AML-193 (cell line): ENCODE measurements at places on chromosomes 2 and 18.

DNA sequence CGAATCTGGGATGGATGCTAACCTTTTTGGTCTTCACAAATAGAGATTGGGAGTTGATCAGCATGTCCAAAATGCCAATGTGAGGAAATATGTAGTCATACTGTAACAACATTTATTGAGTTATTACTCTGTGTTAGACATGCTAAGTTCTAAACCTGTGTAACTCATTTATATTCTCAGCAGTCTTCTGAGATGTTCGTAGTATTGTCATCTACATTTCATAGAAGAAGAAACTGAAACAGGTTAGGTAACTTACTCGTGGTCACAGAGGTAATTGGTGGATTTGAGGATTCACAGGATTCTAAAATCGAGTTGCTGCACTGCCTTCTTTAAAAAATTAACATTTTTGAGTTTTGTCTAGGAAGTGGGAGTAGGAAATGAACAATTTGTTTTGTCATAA, 162.1 kb downstream of the UBE2E3 start:
- DNase-seq = no peak

- no peak for DNase-seq
These were observed 58.7 kb downstream of the SNORC start for GRCh38 chr2:232928551-232929302.

DNA sequence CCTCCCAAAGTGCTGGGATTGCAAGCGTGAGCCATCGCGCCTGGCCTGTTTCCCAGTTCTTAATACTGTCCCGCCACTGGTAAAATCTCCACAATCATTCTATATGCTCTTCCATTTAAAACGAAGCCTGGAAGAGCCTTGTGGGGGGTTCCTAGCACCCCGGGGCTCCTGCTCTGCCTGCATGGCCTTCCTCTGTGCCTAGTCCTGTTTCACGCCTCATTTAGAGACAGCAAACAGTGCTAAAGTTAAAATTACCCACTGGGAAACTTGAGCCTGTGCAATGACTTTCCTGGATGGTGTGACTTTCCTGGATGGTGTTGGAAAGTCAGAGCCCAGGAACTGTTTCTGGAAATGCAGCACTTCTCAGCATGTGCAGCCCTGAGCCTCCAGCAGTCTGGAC, 55.0 kb downstream of the INPP5D start:
- DNase-seq = no peak

DNA sequence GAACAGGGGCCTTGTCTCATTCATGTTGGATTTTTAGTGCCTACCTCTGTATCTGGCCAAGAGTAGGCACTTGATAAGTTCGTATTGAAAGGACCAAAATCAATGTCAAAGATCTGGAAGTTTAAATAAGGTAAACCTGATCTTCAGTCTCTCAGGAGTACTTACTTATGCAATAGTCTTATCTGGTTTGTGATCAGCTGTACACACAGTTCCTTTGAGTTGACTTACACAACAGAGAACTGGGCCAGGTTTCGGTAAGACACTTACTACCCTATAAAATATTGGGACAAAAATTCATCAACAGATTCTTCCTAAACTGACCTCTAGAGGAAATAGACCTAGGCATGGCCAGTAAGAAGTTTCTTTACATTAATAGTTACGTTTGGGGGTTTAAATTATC, 113.6 kb upstream of the NXPH2 start:
- no peak for DNase-seq

DNA sequence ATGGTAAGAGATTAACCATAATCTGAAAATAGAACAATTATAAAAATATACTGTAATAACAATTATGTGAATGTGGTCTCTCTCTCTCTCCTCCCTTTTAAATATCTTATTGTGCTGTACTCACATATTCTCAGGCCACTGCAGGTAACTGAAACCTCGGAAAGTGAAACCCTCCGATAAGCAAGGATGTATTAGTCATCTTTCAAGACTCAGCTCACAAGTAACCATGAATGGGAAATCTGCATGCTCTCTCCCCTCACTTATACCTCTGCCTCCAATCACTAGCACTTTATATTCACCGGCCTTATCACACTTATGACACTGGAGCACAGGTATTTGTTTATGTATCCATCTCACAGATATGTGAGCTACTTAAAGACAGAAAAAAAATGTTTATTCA, 139.7 kb downstream of the LRP2 start:
- DNase-seq = no peak

- DNase-seq = no peak
These were observed 26.5 kb downstream of the ST6GAL2 start for GRCh38 chr2:106859498-106859897.

DNA sequence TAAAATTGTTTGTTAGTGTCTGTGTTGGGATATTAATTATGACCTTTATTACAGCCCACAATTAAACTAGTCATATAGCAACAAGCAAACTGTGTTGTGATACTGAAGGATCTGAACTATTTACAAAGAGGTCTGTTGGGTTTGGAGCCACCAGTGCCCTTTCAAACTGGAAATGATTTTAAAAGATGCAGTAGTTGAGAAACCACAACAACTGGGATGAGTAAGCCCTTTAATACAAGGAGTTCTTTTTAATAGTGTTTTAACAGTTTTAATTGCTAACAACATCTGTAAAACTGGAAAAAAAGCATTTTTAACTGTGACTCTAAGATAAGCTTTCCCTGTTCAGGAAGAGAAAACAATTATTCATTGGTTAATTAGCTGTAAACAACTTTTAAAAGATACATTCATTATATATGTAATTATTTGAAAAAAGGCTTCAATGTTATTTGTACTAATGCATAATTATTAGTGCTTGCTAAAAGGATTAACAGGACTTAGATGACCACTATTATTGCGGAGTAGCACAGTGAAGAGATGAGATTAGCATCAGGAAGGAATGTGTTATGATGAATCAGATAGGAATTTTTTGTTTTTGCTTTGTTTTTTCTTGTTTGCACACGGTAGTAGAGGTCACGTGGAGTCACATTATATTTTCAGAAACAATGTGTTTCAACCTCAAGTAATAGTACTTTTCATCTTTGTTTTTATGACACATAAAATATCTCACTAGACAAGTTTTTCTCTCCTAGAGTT, 392.7 kb upstream of the FANCL start:
- DNase-seq = no peak

DNA sequence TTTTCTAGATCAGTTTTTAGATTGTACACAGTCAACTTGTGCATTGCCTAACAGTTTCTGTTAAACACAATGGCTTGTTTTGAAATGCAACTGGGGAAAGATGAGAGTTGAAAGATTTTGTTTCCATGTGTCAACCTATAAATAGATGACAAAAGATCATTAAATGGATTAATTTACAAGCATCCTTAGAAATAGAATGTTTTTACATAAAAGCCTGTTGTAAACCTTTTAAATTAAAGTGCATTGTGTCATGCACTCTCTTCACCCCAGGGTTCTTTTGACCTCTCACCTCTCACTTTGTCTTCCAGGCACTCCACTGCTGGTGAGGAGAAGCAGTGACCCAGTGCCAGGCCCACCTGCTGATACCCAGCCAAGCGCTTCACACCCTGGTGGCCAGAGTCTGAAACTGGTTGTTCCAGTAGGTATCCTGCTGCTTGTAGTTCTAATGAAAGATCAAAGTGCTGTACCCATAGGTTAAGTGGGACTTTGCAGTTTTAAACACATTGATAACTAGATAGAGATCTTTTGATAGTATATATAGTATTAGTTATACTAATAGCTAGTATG, 502.1 kb downstream of the PARD3B start:
- no peak for DNase-seq

DNA sequence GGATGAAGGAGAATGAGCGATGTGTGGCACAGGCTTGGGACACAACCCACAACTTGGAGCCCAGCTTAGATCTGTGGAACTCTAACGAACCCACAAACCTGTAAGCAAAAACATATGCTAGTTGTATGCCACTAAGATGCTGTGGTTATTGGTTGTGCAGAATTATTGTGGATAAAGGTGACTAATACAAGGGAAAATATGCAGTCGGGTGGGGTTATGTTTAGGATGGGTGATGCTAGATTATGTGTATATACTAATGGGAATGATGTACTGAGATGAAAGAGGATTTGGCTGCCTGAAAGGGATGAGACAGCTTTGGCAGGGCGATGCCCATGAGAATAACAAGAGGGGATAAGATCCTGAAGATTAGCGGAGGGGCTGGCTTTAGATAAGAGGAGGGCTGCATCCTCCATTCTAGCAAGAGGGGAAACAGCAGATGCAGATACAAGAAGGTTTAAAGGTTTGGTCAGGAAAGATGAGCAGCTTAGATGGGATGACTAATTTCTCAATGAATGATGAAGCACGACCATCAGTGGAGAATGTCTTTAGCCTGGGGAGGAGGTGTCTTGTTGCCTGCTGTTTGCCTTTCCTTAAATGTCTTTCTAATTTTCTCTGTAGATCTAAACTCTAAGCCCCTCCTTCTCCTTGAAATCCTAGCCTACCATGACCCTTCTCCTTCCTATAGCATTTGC, 49.6 kb downstream of the GALNT14 start:
- no peak for DNase-seq

- no peak for DNase-seq
These were observed 66.5 kb downstream of the EIF2AK3 start for GRCh38 chr2:88560619-88561307.

- no peak for DNase-seq
These were observed 51.4 kb downstream of the FAM178B start for GRCh38 chr2:96934831-96935540.

DNA sequence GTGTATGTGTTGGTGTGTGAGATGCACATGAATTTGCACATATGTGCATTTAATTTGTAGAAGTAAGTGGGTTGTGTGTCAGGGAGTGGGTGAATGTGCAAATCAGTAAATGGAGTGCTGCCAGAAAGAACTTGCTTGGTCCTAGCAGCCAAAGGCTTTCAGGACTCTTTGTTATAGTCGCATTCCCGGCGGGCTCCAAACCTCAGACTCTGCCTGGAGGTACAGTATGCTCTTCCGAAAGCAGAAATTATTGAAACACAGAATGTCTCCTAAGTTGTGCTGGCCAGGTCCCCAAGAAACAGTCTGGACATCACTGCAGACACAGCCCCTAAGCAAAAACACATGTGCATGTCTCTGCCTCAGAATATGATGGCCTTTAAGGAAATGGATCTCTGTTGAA, 232.4 kb downstream of the INSIG2 start:
- DNase-seq = no peak

GRCh38 chr18:63505566-63506335, 29.0 kb downstream of the SERPINB5 start:
- no peak for DNase-seq

- peak; percentile 62 for DNase-seq
These were observed 2.3 kb downstream of the HJURP start for GRCh38 chr2:233852056-233852455.

DNA sequence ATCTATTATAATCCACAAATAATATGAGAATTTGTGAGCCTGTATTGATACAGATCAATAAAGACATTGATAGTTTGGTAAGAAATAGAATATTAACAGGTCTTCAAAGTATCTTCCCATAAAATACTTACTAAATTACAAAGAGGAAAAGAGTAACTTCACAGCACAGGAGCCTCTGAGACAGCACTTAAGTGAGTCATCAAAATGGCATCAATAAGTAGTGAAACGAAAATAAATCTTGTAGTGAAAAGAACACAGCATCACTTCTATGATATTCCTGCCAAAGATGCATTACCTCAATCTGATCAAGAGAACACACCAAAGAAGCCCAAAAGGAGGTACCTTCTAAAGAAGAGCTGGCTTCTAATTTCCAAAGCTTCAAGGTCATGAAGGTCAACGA, 116.4 kb downstream of the CBLN2 start:
- no peak for DNase-seq

DNA sequence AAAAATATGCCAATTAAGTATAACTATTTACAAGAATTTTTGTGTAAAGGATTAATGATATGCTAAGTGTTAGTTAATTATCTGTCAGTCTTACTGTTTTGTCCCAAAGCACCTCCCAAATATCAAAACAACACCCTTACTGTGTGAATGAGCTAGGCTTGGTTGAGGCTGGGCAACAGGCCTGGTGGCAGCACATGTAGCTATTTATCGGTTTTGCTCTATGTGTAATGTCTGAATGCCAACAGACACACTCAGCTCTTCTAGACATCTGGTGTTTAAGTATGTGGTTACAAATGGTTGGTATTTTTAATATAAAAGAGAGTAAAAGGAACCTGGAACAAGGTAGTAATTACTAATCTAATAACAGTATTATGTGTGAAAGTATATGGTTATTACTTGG, 175.3 kb downstream of the RAB3GAP1 start:
- no peak for DNase-seq

DNA sequence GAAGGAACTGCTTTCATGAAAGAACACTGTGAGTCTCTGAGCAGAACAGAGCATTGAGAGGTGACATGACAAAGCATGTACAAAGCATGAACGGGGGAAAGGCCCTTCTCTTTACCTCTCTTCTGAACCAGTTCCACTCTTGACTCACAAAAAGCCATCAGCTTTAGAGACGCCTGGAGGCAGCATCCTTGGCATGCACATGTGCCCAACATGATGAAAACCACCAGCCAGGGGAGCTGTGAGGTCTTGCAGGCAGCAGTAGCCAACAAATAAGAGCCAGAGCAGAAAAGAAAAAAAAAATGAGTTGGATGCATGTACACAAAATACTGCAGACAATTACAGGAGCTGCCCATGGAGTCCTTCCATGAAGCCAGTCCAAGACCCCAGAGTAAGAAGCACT, 95.5 kb upstream of the AGAP1 start:
- DNase-seq = no peak

GRCh38 chr2:162082681-162083080, 8.7 kb upstream of the DPP4 start:
- DNase-seq = no peak

- no peak for DNase-seq
These were observed at the start of gene CAVIN2 for GRCh38 chr2:191846515-191847476. Gene CAVIN2 (minus strand): TSS chr2:191847088. CDS start chr2:191846925, 163 bp downstream.

- DNase-seq = no peak
These were observed 9.1 kb downstream of the MARCHF4 start for GRCh38 chr2:216363221-216363620.

DNA sequence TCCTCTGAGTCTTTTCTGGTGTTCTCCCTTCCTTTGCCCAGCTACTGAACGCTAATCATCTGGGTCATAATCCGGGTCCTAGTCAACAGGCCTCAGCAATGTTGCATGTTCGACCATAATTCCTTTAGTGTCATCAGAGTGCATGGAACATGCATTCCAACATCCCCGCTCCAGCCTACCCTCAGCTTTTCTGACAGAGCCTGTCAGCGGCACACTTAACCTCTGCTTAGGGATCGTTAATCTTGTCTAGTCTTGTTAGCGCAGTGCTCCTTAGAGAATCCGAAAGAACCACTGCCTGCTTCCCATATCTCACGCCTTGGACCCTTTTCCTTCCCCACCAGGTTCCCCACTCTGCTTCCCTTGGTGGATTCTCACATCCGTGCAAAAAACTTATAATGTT, 767.9 kb upstream of the ID2 start:
- no peak for DNase-seq

GRCh38 chr18:49812286-49813068, 856 bp downstream of the ACAA2 start:
- DNase-seq = no peak
